AG04450 (cell line): ENCODE measurements at places on chromosomes 16 and 17. TPM values are rescaled to one million over a fixed set of nuclear protein-coding genes. Genes with fewer than 3 reads are reported as not detected.

GRCh38 chr16:79114759-79115158 lies 485.8 kb downstream of the MAF start:
- DNase-seq = no peak

- DNase-seq = no peak
These were observed 6.1 kb downstream of the SGSM2 start for GRCh38 chr17:2343421-2343820.

- DNase-seq = no peak
These were observed 54.9 kb upstream of the CHMP6 start for GRCh38 chr17:80936723-80937122.

DNA sequence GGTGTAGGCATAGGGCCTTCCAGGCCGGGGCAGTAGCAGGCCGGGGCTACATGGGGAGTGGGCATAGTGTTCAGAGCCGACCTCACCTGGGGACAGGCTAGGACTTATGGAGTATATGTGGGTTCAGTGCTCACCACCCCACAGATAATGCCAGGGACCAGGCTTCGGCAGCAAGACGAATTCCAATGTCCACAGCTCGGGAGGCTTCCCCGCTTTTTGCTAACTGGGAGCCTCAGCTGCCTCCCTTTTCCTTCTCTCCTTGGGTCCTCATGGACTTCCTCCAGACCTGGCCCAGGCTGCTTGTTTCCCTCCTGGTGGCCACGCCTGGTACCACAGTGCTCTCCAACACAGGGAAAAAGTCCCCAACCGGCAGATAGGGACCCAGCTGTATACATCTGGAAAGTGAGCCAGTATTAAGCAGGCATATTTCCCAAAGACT lies 20.1 kb upstream of the SLC46A1 start:
- DNase-seq = no peak

DNA sequence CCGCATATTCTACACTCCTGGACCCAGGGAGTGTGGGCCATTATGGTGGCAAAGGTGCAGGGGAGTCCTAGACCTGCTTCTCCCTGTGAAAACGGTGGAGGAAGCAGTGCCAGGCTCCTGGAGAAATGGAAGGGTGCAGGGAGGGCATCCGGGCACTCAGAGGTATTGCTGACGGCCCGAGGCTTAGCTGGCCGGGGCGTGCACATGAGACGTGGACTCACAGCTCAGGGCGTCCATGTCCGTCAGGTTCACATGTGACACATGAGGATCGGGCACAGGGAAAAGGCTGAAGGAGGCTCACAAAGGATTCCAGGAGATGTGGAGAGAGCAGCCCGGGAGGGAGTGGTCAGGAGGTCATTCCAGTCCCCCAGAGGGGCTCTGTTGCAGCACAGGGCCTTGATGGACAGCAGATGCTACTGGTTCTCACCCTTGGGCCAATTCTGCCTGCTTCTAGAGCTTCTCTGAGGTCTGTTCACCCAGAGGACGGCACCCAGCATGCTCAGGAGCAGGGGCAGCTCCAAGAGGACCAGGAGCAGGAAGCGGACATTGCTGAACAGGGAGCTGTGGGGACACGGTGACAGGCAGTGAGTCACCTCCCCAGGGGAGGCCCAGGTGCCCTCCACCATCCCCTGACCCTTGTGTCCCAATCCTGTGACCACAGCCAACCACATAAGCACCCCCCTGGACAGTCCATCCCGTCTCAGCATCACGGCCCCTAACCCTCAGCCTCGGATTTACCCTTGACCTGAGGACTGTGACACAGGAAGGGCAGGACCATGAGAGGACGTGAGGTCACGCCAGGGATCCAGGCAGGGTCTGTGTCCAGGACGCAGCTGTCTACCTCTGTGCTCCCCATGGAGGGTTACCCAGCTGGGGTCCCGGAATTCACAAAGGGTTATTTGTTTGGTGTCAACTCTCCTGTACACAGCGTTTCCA lies 4.5 kb downstream of the CD300C start:
- DNase-seq = no peak

GRCh38 chr16:90008708-90009145 lies 10.5 kb downstream of the DBNDD1 start:
- no peak for DNase-seq

DNA sequence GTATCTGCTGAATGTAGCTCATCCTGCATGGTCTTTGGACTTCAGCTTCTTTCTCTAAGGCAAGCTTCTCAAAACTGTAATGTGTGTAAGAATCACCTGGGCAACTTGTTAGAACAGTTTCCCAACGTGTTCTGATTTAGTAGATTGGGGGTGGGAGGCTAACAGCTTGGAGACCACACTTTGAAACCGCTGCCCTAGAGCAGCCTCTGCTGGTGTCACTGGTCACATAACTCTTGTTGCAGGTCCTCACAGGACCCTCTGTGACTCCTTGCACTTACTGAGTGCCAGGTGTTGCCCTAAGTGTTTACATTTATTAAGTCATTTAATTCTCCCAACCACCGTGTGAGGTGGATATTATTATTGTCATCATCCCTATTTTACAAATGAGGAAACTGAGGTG lies 9.9 kb downstream of the SLC35G3 start:
- no peak for DNase-seq

DNA sequence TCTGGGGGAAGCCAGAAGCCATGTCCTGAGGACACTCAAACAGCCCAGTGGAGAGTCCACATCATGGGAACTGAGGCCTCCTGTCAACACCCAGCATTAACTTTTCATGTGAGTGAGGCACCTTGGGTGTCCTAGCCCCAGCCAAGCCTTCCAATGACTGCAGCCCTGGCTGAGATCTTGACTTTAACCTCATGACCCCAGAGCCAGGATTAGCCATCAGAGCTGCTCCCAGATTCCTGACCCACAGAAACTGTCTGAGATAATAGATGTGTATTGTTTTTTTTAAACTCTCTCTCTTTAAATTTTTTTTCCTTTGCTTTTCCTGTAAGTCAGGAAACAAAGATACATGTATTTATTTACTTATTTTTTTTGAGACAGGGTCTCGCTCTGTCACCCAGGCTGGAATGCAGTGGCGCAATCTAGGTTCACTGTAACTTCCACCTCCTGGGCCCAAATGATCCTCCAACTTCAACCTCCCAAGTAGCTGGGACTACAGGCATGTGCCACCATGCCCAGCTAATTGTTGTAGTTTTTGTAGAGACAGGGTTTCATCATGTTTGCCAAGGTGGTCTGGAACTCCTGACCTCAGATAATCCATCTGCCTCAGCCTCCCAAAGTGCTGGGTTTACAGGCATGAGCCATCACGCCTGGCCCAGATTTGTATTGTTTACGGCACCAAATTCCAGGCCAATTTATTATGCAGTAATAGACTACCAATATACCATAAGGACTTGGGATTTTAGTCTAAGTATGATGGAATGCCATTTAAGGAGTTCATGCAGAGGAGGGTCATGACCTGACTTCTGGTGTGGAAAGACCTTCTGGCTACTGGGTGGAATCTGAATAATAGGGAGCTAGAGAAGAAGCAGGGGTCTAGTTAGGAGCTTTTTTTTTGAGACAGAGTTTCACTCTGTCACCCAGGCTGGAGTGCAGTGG lies 14.0 kb upstream of the TMEM94 start:
- no peak for DNase-seq

DNA sequence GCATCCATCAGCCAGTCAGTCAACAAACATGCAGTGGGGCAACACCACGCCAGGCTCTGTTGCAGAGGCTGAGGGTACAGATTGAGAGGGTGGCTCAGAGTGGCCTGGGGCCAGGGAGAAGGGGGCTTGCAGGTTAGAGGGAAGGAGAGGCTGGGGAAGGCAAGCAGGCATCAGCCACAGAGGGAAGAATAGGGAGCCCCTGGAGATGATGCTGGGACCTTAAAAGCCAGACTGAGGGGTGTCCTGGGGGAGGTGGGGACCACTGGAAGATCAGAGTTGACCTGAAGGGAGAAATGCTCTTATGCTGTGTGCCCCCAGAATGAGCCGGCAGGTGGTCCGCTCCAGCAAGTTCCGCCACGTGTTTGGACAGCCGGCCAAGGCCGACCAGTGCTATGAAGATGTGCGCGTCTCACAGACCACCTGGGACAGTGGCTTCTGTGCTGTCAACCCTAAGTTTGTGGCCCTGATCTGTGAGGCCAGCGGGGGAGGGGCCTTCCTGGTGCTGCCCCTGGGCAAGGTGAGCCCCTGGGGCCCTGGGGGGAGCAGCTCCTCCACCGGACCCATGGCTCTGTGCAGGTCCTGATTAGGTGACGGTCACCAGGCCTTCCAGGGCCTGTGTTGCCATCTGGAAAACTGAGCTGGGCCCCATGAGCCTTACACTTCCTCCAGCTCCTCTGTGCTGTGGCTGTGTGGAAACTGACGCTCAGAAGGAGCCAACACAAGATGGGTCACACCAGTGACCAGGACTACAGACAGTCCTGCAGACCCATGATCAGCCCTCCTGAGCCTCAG lies 1.7 kb downstream of the CORO1A start:
- DNase-seq = no peak

GRCh38 chr17:59387351-59388068 lies 56.1 kb downstream of the YPEL2 start:
- DNase-seq = no peak

GRCh38 chr16:14015948-14016347 lies 55.2 kb upstream of the MRTFB start:
- peak; percentile 80 for DNase-seq

DNA sequence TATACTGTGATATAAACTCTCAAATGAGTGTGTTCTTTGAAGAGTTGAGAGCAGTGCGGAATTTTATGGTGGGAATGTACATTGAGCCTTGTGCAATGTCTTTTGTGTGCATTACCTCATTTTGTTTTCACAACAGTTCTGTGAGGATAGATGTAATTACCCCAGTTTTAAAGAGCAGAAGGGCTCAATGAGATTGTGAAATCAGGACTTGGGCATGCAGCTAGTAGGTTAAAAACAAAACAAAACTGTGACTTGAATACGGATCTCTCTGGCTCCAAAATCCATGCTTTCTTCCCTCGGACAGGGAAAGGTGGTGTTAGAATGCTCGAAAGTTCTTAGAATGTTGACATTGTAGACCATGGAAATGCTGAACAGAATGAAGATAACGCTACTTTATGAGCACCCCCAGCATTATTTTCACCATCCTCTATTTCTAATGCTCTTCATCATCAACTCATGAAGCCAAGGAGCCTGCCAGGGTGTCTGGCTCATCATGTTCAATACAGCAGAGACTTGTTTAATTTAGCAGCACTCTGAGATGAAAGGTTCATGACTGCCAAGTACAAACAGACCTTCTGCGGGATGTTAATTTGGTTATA lies 17.1 kb downstream of the MRTFB start:
- DNase-seq = no peak

- DNase-seq = no peak
These were observed 19.5 kb downstream of the ZNF652 start for GRCh38 chr17:49342575-49342936.

- no peak for DNase-seq
These were observed 6.0 kb downstream of the STAT5B start for GRCh38 chr17:42270170-42270535.

- peak; percentile 18 for DNase-seq
These were observed 3.9 kb downstream of the ABAT start for GRCh38 chr16:8678068-8678927.

DNA sequence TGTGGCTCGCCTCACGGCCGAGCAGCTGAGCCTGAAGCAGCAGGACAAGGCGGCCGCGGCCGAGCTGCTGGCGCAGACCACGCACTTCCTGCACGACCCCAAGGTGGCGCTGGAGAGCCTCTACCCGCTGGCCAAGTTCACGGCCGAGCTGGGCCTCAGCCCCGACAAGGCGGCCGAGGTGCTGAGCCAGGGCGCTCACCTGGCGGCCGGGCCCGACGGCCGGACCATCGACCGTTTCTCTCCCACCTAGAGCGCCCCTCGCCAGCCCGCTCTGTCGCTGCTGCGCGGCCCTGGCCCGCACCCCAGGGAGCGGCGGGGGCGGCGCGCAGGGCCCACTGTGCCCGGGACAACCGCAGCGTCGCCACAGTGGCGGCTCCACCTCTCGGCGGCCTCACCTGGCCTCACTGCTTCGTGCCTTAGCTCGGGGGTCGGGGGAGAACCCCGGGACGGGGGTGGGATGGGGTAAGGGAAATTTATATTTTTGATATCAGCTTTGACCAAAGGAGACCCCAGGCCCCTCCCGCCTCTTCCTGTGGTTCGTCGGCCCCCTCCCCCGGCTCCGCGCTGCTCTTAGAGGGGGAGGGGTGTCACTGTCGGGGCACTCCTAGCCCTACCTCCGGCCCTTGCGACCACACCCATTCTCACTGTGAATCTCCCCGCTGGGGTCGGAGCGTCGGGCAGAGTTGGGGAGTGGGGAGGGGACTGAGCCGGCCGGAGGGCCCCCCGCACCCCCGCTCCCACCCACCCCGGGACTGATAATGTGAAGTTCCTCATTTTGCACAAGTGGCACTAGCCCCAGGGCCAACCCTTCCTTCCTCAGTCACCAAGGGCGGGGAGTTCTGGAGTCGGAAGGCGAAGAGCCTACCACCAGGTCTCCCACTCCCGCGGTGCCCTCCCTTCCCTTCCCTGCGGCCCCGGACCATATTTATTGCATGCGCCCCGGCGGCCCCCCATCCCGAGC lies 4.0 kb downstream of the HIC1 start:
- DNase-seq = no peak

DNA sequence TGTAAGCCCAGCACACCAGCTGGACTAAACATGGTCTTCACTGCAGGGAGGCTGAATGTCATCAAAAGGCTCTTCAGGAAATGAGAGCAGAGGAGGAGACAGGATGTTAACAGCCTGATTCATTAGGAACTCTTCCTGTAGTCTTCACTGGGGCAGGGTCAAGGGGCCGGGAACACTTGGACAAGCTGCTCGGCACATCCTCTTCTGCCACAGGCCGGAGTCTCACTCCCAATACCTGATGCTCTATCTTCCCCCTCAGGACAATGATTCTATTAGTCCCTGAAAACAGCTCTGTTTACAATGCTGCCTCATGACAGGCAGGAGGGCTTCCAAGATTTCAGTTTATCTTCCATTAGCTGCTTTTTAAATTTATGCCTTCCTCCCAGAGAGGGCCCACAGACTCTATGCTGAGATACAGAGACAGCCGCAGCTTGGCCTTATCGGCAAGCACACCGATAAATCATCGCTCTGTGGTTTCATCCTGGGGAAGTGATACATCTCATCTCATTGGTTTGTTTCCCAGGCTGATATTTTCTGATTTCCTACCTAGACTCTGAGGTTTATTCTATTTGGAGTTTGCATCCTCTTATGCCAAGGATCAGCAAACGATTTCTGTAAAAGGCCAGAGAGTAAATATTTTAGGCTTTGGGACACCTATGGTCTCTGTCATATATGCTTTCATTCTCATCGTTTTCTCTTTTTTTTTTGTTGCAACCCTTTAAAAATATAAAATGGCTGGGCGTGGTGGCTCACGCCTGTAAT lies 214.0 kb upstream of the ASIC2 start:
- no peak for DNase-seq

DNA sequence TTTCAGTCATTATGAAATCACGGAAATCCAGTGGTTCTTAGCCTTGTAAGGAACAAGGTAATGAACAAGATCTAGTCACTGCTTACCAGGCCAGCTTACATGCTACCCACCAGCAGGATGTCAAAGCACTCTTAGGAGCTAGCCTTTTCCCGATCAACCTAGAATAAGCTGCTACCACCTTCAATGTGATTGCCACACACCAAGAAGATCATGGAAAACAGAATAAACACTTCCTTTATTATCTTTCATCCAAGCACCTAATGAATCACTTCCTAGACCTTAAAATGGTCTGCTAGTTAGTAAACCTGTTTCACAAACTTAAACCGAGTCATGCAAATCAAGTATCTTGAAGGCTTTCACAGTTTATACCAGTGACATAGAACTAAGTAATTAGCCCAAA lies 5.0 kb downstream of the BBS2 start:
- no peak for DNase-seq

The RAD51C gene
- polyA plus RNA-seq = 27.5 and 36.1 TPM in 2 replicates

The FSCN2 gene
- polyA plus RNA-seq = 0.26 and 0.41 TPM in 2 replicates

The SLFN13 gene
- polyA plus RNA-seq = 2.7 and 3.1 TPM in 2 replicates

The PTX4 gene
- not detected in 2 replicates for polyA plus RNA-seq

The KIF19 gene
- not detected in 2 replicates for polyA plus RNA-seq

The CA4 gene
- not detected in 2 replicates for polyA plus RNA-seq

The RHBDL1 gene
- polyA plus RNA-seq = 1.5 and 1.7 TPM in 2 replicates

The ZPBP2 gene
- not detected in 2 replicates for polyA plus RNA-seq
